ENCODE measurements at places on chromosomes 2 and 18.

DNA sequence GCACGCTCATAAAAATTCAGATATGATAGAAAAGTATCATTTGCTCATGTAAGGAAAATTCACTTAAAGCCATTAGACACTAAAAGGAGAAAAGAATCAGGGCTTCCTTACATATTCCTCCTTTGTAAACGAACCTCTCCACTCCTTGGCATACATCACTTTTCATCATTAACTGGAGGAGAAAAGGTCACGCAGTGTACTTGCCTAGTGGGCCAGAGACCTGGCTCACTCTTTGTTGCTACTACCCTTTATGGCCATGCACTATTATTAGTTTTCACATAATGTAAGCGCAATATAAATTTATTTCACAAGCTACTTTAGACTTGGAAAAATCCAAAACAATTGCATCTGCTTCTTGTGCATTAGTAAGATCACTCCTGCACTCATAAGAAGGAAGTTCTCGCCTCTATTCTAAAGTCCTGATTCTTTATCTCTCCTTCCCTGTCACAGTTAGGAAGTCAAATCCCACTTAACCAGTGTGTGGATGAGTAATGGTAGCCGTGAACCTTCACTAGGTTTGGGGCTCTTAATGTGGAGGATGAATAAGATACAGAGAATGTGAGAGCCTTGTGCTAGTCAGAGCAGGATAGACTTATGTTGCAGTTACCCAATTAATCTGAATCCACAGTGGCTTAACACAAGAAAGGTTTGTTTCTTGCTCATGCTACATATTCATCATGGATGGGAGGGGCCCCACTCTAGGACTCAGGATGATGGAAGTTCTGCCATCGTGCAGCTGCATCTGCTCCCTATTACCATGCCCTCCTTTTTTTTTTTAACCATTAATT, 115.0 kb upstream of the GLS start:
- no peak for DNase-seq

DNA sequence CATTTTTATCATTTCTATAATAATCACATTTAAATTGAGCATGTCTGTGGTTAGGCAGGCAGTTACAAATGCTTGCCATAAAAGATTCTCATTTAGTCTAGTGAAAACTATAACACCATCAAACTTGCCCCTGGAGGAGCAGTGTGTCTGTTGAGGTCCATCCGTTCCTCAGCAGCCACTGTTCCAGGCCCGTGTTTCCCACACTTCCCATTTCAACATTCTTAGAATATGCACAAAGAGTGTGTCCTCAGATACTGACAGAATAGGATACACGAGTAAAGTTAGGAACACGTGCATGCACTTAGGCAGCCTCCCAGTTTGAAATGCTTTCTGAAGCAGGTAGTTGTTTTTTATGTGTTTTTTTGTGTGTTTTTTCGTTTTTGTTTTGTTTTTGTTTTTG, 39.9 kb downstream of the NCK2 start:
- DNase-seq = no peak

GRCh38 chr18:56615738-56616520, 22.5 kb downstream of the TXNL1 start:
- no peak for DNase-seq

GRCh38 chr2:205596581-205596980, 85.7 kb upstream of the NRP2 start:
- no peak for DNase-seq

- DNase-seq = no peak
Measured at GRCh38 chr2:58503918-58504317, 262.8 kb upstream of the FANCL start.

GRCh38 chr2:22253171-22253570, 1129.4 kb downstream of the TDRD15 start:
- DNase-seq = no peak

DNA sequence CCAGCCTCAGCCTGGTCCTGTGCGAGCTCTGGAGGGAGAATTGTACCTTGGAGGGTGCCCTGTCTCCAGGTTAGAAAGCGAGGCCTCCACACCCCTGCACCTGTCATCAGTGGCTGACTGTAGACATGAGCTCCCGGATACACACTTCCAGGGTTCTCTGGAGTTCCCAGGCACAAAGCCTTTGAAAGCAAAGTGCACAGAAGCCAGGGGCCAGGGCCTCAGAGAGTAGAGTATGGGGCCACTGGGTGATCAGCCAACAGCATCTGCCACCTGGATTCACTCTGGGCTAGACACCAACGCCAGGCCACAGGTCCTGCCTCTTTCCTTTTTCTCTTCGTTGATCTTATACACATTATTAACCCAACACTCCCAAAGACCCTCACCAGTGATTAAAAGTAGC, 239.4 kb upstream of the HDAC4 start:
- DNase-seq = no peak

- no peak for DNase-seq
Measured at GRCh38 chr2:119240311-119241204, 16.9 kb downstream of the STEAP3 start.

GRCh38 chr2:222436040-222436413, 11.7 kb downstream of the SGPP2 start:
- no peak for DNase-seq

DNA sequence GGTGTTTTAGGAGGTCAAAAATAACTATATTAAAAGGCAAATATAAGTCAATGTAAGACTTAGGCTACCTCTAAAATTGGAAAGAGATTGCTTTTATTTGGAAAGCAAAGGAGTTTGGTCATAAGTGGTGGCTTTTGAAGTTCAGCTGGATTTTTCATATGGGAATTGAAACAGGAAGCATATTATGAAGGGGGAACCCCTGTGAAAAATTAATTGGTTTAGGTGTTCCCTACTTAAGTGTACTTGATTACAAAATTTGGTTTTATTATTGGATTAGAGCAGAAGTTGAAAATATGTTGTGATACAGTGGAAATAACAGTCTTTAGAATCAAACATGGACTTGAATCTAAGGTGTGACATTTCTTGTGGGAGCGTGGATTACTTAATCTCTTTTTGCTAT, 121.4 kb upstream of the TTC27 start:
- no peak for DNase-seq

DNA sequence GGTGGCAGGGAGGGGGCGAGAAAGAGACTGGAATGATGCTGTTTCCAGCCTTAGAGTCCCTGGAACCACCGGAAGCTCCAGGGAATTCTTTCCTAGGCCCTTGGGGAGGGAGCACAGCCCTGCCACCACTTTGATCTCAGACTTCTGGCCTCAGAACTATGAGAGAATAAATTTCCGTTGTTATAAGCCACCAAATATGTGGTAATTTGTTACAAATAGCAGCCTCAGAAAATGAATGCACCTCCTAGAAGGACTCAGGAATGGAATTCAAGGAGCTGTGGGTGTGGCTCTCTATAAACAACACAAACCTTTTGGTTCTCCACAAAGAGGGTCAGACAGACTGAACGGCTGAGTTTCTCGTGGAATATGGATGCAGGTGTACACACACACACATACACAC, 144.5 kb downstream of the ACKR3 start:
- no peak for DNase-seq

GRCh38 chr2:219689676-219690628, 62.5 kb downstream of the SLC4A3 start:
- DNase-seq = peak; percentile 59

- DNase-seq = no peak
Measured at GRCh38 chr2:153622285-153622684, 143.7 kb upstream of the RPRM start.
